Activated CD8-positive, alpha-beta memory T cell treated with anti-CD3 and anti-CD28 coated beads for 48 hours (primary cell): ENCODE measurements at places on chromosomes 2 and 18.

DNA sequence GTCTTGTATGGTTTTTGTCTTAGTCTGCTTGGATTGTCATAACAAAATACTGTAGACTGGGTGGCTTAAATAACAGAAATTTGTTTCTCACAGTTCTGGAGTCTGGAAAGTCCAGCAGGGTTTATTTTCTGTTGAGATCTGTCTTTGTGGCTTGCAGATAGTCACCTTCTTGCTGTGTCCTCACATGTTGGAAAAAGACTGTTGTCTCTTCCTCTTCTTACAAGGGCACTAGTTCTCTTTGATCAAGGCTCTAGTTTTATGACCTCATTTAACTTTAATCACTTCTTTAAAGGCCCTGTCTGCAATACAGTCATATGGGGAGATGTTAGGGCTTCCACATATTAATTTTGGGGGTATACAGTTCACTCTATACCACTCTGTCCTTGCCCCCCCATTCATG, 56.5 kb downstream of the NBEAL1 start:
- no peak for DNase-seq

- no peak for DNase-seq
Observed at GRCh38 chr2:64941801-64942200, 47.4 kb upstream of the SLC1A4 start.

- no peak for DNase-seq
Observed at GRCh38 chr2:62794791-62795190, 89.3 kb downstream of the EHBP1 start.

DNA sequence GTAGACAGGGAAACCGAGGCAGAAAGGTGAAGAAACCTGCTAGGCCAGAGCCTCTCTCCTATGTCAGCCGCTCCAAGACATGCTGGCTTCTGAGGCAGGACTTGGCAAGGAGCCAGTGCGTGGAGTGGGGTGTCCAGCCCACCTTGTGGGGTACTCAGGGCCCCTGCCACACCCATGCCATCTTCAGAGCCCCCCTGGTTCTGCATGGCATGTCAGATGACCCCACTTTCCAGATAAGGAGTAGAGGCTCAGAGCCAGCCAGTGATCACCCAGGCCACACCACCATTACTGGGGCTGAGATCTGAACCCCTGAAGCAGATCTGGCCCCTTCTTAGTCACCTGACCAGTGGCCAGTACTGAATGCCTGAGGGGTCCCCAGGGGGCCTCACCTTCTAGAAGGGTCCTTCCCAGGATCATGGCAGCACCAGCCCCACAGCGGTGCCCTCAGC, 14.7 kb downstream of the CROCC2 start:
- DNase-seq: no peak

- no peak for DNase-seq
Observed at GRCh38 chr2:223026357-223027110, 25.5 kb upstream of the KCNE4 start.

- DNase-seq: no peak
Observed at GRCh38 chr2:127563458-127564428, 28.3 kb downstream of the MYO7B start.

GRCh38 chr18:57443702-57444101, 8.5 kb downstream of the ONECUT2 start:
- DNase-seq: no peak

DNA sequence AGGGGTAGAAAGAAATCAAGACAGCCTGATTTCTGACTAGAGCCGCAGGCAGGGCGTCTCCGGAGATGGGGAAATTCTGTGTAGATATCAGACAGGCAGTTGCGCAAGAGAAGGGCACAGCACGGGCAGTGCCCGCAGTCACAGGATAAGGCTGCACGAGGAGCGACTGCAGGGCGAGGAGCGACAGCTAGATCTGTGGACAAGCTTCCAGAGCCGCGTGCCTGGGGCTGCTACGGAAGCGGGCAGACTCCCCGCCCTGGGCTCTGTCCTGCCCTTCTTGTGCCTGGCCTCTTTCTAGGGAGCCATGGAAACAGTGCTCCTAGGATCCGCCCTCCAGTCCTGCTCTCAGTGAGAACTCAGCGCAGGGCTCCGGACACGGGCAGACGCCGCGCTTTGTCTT, 12.6 kb downstream of the MC5R start:
- no peak for DNase-seq

DNA sequence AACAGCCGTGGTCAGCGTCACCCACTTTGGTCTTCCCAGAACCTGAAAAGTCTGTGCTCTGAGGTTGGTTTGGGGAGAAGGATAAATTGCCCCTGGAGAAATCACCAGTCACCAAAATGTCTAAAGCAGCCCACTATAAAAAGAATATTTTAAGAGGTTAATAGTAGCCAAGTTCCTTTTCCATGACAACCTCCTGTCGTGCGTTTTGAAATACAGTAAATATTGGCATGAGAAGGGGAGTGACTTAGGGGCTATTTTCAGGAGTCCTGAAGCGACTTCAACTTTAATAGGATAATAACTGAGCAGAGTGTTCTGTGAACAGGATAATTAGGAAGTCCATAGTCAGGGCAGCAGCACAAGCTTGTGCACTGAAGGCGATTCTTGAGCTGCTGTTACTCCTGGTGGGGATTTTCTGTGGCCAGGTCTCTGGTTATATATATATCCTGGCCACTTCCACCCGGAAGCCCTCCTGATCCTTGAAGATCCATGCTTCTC, 49.3 kb downstream of the RNF144A start:
- no peak for DNase-seq

DNA sequence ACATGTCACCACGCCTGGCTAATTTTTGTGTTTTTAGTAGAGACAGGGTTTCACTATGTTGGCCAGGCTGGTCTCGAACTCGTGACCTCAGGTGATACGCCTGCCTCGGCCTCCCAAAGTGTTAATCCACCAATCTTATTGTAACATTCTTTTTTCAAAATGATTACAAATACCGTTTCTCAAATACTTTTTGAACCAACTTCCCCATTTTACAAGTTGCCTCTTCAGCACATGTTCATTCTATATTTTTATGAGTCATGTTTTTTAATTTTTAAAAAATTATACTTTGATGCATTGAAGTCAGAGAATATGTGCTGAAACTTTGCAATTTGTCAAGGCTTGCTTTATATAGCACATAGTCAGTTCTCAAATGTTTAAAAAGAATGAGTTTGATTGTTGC, 58.2 kb downstream of the QPCT start:
- DNase-seq: no peak

DNA sequence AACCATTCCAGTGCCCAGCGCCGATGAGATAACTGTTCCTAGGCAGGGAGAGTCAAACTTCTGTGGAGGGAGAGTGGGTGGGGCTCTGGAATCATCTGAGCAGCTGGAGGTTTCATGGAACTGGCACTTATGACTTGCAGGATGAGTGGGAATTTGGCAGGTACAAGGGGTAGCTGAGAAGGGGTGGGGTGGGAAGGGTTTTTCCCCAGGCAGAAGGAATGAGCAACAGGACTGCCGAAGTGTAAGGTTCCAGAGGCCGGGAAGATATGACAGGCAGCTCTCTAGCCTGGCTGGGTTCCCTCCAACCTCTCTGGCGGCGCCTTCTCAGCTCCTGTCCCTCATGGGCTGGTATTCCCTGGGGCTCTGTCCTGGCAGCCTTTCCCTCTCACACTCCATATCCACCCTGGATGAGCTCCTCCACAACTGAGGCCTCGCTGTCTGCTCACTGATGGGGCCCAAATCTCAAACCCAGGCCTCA, 2.5 kb upstream of the TET3 start:
- no peak for DNase-seq

GRCh38 chr2:144586476-144586875, 66.6 kb upstream of the ZEB2 start:
- DNase-seq: no peak

- no peak for DNase-seq
Observed at GRCh38 chr2:229835596-229836283, 86.1 kb downstream of the TRIP12 start.

- DNase-seq: no peak
Observed at GRCh38 chr2:72908741-72909140, 8.6 kb upstream of the EMX1 start.

- peak; percentile 30 for DNase-seq
Observed at GRCh38 chr2:223837287-223838061, at the start of gene AP1S3. Gene AP1S3, minus strand, starts transcription at chr2:223837582. Its CDS starts 132 bp downstream, at chr2:223837450.

GRCh38 chr18:12018861-12019260, 37.6 kb downstream of the IMPA2 start:
- DNase-seq: no peak

DNA sequence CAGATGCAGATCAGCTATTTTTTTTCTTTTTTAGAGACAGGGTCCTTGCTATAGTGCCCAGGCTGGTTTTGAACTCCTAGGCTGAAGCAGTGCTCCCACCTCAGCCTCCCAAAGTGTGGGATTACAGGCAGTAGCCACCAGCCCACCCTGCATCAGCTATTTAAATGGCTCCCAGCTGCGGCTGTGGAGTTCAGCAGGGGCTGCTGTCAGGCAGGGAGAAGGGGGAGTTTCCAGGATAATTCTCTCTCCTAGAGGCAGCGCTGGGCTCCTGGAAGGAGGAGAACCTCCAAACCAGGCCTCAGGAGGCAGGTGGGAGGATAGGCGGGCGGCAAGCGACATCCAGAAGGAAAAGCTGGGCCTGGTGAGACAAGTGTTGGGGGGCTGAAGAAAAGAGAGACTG, 65.7 kb downstream of the ACTR2 start:
- no peak for DNase-seq

- DNase-seq: no peak
Observed at GRCh38 chr2:199019898-199020507, 437.7 kb downstream of the SATB2 start.

GRCh38 chr2:184178229-184178628, 420.1 kb upstream of the ZNF804A start:
- DNase-seq: no peak

GRCh38 chr2:172736424-172737174, 954 bp downstream of the RAPGEF4 start:
- DNase-seq: no peak

- DNase-seq: no peak
Observed at GRCh38 chr2:218805627-218806026, 23.7 kb downstream of the CYP27A1 start.

DNA sequence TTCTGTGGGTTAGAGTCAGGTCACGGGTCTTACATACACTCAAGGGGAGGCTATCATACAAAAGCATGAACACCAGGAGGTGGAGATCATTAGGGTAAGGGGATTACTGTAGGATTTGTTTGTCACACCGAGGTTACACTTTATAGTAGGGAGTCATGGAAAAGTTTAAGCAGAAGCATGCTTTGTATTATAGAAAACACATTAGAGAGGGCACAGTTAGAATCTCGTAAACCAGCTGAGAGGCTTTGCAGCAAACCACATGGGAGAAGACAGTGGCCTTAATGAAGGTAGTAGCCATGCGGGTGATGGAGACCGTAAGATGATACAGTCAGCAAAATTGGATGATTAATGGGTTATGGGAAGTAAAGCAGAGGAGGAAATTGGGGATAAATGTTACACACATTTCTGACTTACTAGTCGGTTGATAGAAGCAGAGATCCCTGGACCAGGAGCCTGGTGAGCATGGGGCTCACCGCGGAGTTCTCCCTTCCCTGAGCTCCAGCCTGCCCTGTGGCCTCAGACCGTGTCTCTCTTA, 75.6 kb downstream of the MAPRE2 start:
- no peak for DNase-seq

DNA sequence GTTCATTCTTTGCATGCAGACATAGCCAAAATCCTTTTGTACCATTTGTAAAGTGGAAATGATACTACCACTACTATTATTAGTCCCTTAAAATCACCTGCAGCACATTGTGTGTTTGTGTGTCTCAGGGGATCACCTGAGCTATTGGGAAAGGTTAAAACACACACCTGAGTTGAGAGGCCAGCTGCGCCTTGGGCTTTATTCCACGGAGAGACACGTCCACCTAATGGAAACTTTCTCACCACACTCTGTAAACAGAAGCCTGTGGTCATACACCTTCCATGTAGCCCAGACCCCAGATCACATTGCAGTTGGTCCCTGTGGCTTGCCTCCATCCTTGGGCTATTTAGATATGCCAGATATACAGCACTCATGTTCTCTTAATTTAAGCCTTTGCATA, 81.8 kb upstream of the SH3BP4 start:
- no peak for DNase-seq

GRCh38 chr2:115572746-115573145, 1130.3 kb downstream of the DPP10 start:
- DNase-seq: no peak

DNA sequence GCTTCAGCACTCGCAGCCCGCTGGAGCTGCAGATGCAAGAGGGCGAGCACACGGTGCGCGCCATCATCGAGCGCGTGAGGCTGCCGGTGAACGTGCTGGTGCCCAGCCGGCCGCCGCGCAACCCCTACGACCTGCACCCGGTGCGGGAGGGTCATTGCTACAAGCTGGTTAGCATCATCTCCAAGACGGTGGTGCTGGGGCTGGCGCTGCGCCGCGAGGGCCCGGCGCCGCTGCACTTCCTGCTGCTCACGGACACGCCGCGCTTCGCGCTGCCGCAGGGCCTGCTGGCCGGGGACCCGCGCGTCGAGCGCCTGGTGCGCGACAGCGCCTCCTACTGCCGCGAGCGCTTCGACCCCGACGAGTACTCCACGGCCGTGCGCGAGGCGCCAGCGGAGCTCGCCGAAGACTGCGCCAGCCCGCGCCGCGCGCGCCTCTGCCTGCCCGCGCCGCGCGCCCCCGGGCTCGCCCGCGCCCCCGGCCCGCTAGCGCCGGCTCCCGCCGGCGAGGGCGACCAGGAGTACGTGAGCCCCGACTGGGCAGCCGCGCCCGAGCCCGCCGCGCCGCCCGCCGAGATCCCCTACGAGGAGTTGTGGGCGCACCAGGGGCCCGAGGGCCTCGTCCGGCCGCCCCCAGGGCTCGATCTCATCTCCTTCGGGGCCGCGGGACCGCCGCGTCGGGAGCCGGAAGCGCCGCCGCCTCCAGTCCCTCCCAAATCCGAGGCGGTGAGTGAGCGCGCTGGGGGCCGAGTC, 11.8 kb downstream of the GAREM2 start:
- peak; percentile 58 for DNase-seq

GRCh38 chr2:25228848-25229278, 60.5 kb upstream of the POMC start:
- DNase-seq: no peak

DNA sequence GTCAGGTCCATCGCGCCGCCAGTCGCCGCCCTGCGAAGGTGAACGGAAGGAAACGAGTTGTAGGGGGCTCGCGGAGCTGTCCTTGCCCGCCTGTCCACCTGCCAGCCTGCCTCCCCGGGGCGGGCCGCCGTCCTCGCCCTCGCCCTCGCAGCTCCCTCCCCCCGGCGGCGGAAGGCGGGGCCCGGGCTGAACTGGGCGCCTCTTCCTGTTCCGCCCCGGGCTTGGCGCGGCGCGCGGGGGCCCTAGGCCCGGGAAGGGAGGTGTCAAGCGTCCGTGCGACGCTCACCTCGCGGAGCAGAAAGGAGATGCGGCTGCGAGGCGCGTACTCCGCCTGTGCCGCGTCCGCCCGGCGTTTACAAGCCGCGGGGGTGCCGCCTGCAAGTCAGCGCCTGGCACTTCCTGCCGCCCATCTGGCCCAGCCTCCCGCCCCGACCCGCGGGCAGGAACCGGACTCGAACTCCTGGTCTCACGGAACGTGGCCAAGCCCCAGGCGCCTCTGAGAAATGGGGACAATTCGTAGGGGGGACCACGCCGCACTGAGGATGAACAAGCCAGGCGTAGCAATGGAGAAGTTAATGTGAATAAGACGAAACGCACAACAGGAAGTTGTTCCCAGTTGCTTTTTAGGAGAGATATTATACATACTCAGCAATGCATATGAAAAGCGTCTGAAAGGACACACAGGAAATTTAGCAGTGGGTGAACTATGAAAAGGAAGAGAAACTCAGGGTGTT, at the start of gene CNPPD1:
Gene CNPPD1, minus strand, starts transcription at position 108 of the 734 bp plus-strand sequence. Its CDS starts 97 bp downstream, at position 11.
- peak; percentile 61 for DNase-seq

GRCh38 chr2:186883666-186884065, 34.7 kb upstream of the ZSWIM2 start:
- DNase-seq: no peak

- DNase-seq: no peak
Observed at GRCh38 chr2:133421516-133422324, 146.5 kb downstream of the NCKAP5 start.
